Right hindlimb (tissue), 1 donor: ENCODE measurements at places on chromosomes 3 and 15.

DNA sequence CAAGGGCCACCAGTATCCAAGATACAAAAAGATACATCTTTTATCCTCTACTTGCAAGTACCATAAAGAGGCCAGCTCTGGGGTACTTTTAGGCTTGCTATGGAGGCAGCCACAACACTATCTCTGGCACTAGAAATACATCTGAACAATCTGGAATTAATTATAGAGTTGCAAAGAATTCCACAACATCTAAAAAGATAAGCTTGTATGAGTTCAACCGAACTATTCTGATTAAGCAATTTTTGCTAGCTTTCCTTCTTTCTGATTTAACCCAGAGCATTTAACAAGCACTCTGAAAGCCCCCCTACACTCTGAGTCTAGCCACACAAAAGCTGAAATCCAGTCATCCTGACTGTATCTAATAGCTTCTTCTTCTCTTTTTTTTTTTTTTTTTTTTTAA is 95.4 kb downstream of the FRMD5 start:
- DNase-seq = no peak

DNA sequence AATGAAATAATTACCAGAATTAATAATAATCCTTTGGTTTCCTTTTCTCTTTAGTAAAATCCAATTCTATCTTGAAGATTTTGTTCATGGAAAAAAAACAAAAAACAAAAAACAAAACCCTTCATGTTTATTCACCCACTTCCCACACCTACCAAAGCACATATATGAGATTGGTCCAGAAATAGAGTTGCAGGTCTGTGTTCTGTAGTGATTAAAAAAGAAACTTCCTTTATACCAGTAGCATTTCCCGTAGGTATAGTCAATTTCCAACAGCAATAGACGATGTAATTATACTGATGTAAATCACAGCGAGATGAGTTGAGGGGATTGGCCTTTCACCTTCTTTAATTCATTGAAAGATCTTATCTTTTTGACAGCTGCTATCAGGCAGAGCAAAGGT is 194.6 kb downstream of the SOX2 start:
- no peak for DNase-seq

DNA sequence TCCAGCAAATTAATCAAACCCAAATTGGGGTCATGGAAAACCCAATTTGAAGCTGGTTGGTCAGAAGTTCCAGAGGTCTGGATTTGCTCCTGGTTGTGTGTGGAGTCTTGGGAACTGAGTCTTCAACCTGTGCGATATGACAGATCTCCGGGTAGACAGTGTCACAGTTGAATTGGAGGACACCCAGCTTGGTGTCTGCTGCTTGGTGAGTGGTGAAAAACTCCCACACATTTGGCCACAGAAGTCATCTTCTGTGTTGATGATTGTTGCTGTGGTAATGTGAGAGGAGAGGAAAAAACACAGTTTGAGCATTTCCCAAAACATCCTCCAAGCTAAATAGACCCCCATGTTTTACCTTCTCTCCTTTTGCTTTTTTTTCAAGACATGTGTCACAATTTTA is 218.1 kb downstream of the TP63 start:
- DNase-seq = no peak

- no peak for DNase-seq
Measured at GRCh38 chr3:8220291-8220690, 281.3 kb upstream of the LMCD1 start.

DNA sequence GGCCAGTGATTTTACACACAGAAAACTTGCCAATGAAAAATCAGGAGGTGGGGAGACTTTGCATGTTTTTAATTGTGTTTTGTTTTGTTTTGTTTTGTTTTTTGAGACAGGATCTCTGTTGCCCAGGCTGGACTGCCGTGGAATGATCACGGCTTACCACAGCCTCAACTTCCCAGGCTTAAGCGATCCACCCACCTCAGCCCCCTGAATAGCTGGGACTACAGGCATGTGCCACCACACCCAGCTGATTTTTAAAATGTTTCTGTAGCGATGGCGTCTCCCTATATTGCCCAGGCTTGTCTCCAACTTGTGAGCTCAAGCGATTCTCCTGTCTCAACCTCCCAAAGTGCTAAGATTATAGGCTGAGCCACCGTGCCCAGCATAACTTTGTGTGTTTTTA is 46.0 kb downstream of the MEIS2 start:
- DNase-seq = no peak

DNA sequence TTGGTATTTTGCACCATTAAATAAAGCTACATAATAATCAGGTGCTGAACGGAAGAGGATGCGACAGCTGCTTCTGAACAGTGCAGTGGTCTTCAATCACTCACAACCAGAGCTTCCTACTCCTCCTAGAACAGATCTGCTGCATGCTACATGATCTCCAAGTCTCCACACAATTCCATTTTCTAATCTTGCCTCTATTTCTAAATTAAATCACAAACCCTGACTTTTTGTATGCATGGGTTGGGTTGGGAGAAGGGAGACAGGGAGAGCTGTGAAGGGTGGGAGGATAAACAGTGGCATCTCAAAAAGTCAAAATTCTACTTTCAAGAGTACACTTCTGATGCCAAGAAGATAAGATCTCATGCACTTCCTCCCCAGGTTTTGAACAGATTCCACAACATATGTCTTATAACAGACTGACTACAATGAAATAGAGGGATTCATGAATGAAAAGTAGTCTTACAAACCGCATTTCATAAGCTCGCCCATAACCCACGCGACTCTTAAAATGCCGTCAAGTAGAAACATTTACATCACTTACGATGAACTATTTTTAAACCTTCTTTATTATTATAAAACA is 57.2 kb downstream of the CHSY1 start:
- DNase-seq = no peak

DNA sequence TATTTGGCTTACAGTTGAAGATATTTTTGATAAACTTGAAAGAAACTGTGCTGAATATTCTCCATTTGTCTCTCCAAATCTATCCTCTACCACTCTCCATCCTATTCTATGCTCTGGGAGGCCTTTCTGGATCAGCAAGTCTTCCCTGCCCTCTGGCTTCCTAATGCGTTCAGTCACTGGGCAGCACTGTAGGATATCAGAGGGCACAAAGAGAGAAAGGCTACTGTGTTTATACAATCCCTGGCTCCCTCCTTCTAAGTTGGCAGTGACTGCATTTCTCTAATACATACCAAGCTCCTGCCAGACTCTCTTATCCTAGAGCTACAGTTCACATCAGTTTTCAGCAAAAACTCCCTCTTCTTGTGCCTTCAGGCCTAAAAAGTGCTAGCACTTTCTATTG is 102.1 kb upstream of the FHIT start:
- DNase-seq = no peak

- no peak for DNase-seq
Measured at GRCh38 chr3:9045371-9045770, 82.1 kb upstream of the RAD18 start.

- DNase-seq = no peak
Measured at GRCh38 chr3:176274161-176274560, 923.1 kb downstream of the TBL1XR1 start.

- no peak for DNase-seq
Measured at GRCh38 chr3:130926504-130926903, 32.6 kb downstream of the ATP2C1 start.
